Type B pancreatic cell (in vitro differentiated cells): ENCODE measurements at places on chromosomes 16 and 17. TPM values are rescaled to one million over a fixed set of nuclear protein-coding genes. Genes with fewer than 3 reads are reported as not detected.

GRCh38 chr17:41738077-41738800 is 3.8 kb upstream of the HAP1 start:
- H3K4me3 ChIP-seq, result peak overlapping the region; percentile 51
- H3K27ac ChIP-seq, result peak overlapping the region; percentile 69
- no peaks in the 10 kb centered on the region for H3K36me3 ChIP-seq
- peak; percentile 88 for DNase-seq

GRCh38 chr17:35080536-35080935 is 17.0 kb upstream of the RFFL start:
- no peaks in the 10 kb centered on the region for H3K27me3 ChIP-seq
- peaks cover 5% of the 10 kb centered on the region for H3K4me1 ChIP-seq
- no peak overlapping the region for H3K4me3 ChIP-seq
- DNase-seq, result no peak
- H3K36me3 ChIP-seq, result no peaks in the 10 kb centered on the region
- H3K27ac ChIP-seq, result no peak overlapping the region

DNA sequence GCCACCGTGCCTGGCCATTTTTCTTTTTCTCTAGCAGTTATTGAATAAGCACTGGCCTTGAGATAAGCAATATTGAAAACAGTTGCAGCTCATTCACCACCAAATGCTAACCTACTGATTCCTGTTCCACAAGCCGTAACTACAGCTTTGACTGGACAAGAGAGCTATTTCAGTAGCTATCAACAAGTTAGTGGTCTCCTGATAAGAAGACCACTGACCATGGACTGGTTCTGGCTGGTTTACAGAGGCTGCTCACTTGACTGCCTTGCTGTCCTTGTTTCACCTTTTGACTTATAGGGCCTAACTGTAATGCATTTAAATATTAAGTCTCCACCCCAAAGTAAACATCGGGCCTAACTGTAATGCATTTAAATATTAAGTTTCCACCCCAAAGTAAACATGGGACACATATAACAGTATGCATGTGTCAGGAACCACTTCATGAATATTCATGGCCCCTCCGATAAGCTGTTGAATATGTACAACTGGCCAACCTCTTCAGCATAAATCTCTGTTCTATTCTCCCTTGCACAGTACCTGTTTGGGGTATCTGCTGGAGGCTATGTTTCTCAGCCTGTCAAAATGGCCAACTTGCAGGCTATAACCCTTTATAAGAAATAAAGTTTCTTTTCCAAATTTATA is 94.1 kb downstream of the USP32 start:
- no peak for DNase-seq
- H3K4me3 ChIP-seq, result no peak overlapping the region
- no peaks in the 10 kb centered on the region for H3K27me3 ChIP-seq
- H3K4me1 ChIP-seq, result peaks cover 4% of the 10 kb centered on the region
- no peak overlapping the region for H3K27ac ChIP-seq
- peaks cover 4% of the 10 kb centered on the region for H3K36me3 ChIP-seq

GRCh38 chr16:72501739-72502593 is 330.0 kb upstream of the PMFBP1 start:
- peaks cover 4% of the 10 kb centered on the region for H3K36me3 ChIP-seq
- no peak overlapping the region for H3K4me3 ChIP-seq
- peaks cover 6% of the 10 kb centered on the region for H3K4me1 ChIP-seq
- no peaks in the 10 kb centered on the region for H3K27me3 ChIP-seq

DNA sequence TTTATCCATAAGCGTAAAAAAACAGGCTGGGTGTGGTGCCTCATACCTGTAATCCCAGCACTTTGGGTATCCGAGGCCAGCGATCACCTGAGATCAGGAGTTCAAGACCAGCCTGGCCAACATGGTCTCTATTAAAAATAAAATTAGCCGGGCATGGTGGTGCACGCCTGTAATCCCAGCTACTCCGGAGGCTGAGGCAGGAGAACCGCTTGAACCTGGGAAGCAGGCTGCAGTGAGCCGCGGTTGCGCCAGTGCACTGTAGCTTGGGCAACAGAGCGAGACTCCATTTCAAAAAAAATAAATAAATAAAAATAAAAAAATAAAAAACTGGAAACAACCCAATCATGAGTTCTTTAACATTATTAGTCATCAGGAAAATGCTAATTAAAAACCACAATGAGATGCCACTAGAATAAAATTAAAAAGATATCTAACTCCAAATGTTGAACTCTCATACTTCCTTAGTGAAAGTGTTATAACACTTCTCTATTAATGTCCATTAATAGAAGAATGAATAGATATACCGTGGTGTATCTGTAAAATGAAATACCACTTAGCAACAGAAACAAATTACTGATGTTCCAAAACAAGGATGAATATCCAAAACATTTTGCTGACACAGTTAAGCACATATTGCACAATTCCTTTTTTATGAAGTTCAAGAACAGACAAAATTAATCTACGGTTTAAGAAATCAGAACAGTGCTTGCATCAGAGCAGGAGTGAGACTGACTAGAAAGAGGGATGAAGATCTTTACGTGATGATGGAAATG is 13.1 kb downstream of the MPHOSPH6 start:
- H3K27me3 ChIP-seq, result no peaks in the 10 kb centered on the region
- peaks cover 52% of the 10 kb centered on the region for H3K36me3 ChIP-seq
- H3K27ac ChIP-seq, result no peak overlapping the region
- no peaks in the 10 kb centered on the region for H3K4me1 ChIP-seq
- no peak overlapping the region for H3K4me3 ChIP-seq

TAX1BP3 gene
- total RNA-seq, result 91.2 and 138 TPM in 2 replicates

DNA sequence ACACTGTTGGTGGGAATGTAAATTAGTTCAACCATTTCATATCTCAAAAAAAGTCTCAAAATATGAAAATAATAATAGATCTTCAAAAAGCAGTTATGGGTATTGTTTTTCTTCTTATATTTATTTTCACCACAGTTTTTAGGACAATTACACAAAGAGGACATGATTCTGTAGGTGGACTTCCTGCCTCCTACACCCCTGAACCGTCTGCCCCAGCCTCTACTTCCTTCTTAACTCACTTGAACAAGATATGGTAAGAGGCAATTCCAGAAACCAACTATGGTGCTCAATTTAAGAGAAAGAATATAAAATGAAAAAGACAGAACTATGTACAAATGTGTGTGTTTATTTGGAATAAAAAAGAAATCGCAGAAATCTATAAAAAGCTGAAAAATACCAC is 74.1 kb upstream of the MON1B start:
- no peak for DNase-seq
- H3K4me3 ChIP-seq, result no peak overlapping the region
- no peaks in the 10 kb centered on the region for H3K36me3 ChIP-seq
- no peak overlapping the region for H3K27ac ChIP-seq

CWC25 gene
- total RNA-seq, result 17.7 and 19.7 TPM in 2 replicates

GRCh38 chr16:82236415-82236814 is 66.4 kb upstream of the MPHOSPH6 start:
- DNase-seq, result no peak
- H3K27ac ChIP-seq, result no peak overlapping the region
- no peak overlapping the region for H3K4me3 ChIP-seq
- H3K36me3 ChIP-seq, result no peaks in the 10 kb centered on the region
- H3K4me1 ChIP-seq, result no peaks in the 10 kb centered on the region

ZDHHC1 gene
- total RNA-seq, result 10.1 and 11.3 TPM in 2 replicates

DNAH9 gene
- 0.31 and 6.2 TPM in 2 replicates for total RNA-seq

GRCh38 chr17:15169676-15170075 is 95.5 kb downstream of the PMP22 start:
- peaks cover 20% of the 10 kb centered on the region for H3K4me1 ChIP-seq
- no peak overlapping the region for H3K4me3 ChIP-seq
- no peak for DNase-seq
- no peak overlapping the region for H3K27ac ChIP-seq
- peaks cover 3% of the 10 kb centered on the region for H3K36me3 ChIP-seq

GRCh38 chr16:30858829-30859423 is 35.0 kb downstream of the BCL7C start:
- no peak for DNase-seq
- H3K27me3 ChIP-seq, result no peaks in the 10 kb centered on the region
- H3K36me3 ChIP-seq, result peaks cover 8% of the 10 kb centered on the region
- H3K4me1 ChIP-seq, result peaks cover 8% of the 10 kb centered on the region
- no peak overlapping the region for H3K4me3 ChIP-seq

DNA sequence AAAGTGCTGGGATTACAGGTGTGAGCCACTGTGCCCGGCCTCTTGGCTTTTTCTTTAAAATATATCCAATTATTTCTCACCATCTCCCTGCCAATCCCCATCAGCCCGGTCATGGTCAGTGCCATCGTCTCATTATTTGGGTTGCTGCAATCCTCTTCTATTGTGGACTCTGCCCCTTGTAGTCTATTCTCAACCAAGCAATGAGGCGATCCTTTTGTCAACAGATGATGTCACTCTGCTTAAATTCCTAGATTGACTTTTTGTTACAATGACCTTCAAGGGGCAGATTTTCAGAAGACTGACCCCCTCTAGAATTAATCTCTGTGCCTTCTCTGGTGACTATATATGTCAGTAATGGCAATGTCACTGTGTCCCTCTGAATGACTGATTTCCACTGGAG is 384.7 kb downstream of the UTP18 start:
- H3K27me3 ChIP-seq, result peaks cover 51% of the 10 kb centered on the region
- no peak for DNase-seq
- H3K4me1 ChIP-seq, result peaks cover 12% of the 10 kb centered on the region
- H3K36me3 ChIP-seq, result no peaks in the 10 kb centered on the region
- no peak overlapping the region for H3K4me3 ChIP-seq

- H3K4me1 ChIP-seq, result peaks cover 25% of the 10 kb centered on the region
- H3K4me3 ChIP-seq, result no peak overlapping the region
- H3K27me3 ChIP-seq, result peaks cover 11% of the 10 kb centered on the region
These were observed 52.8 kb downstream of the SDK2 start for GRCh38 chr17:73591296-73592078.

USH1G gene
- 0.56 and 1.4 TPM in 2 replicates for total RNA-seq

TNFRSF13B gene
- total RNA-seq, result not detected in 2 replicates

RHBDL1 gene
- total RNA-seq, result 2.2 and 2.7 TPM in 2 replicates

- H3K27ac ChIP-seq, result peak overlapping the region; percentile 90
- H3K36me3 ChIP-seq, result no peaks in the 10 kb centered on the region
- H3K4me3 ChIP-seq, result peak overlapping the region; percentile 89
- H3K4me1 ChIP-seq, result peaks cover 15% of the 10 kb centered on the region
These were observed 924 bp downstream of the ZNF598 start for GRCh38 chr16:2008631-2009163.

DNA sequence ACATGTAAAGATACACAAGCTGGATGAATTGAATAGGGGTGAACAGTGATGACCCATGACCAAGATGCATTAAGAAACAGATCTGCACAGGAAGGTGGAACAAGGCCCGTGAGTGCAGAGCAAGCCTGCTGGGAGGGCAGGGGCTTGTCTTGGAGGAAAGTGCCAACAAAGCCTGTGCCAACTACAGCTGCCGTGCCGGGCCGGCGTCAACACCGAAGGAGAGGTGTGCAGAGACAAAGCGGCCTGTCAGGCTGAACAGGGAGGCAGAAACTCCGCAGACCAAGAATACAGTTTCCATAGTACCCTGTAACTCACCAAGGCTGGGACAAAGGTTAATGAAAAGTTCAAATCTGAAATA is 46.7 kb downstream of the ANKRD11 start:
- no peaks in the 10 kb centered on the region for H3K36me3 ChIP-seq
- H3K27ac ChIP-seq, result peak overlapping the region; percentile 98
- H3K4me1 ChIP-seq, result peaks cover 74% of the 10 kb centered on the region
- peak overlapping the region; percentile 77 for H3K4me3 ChIP-seq

- DNase-seq, result no peak
- no peaks in the 10 kb centered on the region for H3K27me3 ChIP-seq
- H3K4me3 ChIP-seq, result peak overlapping the region; percentile 96
- peaks cover 43% of the 10 kb centered on the region for H3K4me1 ChIP-seq
These were observed 5.3 kb downstream of the KDM6B start for GRCh38 chr17:7839190-7839875.

CNTNAP1 gene
- total RNA-seq, result 1.00 and 17.8 TPM in 2 replicates

DERL2 gene
- total RNA-seq, result 57.3 and 79.4 TPM in 2 replicates

ABI3 gene
- total RNA-seq, result 0.31 TPM in 1 of 2 replicates, not detected in the other

DNA sequence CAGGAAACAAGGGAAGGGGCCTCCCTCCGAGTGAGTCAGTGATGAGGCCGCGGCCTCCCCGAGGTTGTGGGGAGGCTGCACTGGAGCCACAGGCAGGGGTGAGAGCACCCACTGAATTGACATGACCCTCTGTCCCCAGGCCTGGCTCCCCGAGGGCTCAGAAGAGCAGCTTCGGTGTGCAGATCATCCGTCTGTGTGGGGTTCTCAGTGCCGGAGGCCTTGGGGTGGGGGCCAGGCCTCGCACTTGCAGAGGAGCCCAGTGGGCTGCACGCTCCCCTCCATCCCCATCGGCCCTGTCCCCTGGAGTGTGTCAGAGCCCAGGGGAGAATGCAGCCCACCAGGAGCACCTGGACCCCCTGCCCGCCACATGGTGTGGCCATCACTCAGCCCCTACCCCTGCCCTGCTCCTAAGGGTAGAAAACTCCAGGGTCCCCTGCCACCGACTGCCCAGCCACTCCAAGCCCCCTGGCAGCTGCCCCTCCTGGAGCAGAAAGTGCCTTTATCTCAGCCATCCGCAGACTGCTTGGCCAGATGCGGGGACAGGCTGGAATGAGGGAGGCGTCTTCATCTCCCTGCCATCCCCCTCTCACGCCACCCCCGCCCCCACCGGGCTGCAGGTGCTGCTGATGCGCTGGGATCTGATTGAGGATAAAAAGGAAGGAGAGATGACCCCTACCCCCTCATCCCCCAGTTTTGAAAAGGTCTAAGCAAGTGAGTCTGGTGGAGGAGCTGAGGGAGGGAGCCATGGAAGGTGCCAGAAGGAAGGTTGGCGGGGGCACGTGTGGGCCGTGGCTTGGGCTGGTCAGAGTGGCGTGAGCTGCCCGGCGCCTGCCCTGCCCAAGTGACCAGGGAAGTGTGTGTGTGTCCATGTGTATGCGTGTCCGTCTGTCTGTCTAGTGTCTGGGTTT is 358.3 kb downstream of the SEC14L1 start:
- peaks cover 11% of the 10 kb centered on the region for H3K36me3 ChIP-seq
- H3K4me3 ChIP-seq, result no peak overlapping the region
- no peaks in the 10 kb centered on the region for H3K27me3 ChIP-seq
- no peak overlapping the region for H3K27ac ChIP-seq
- DNase-seq, result peak; percentile 65

- no peak overlapping the region for H3K4me3 ChIP-seq
- peak; percentile 43 for DNase-seq
- H3K27me3 ChIP-seq, result no peaks in the 10 kb centered on the region
- peaks cover 11% of the 10 kb centered on the region for H3K4me1 ChIP-seq
- no peaks in the 10 kb centered on the region for H3K36me3 ChIP-seq
These were observed 68.3 kb downstream of the WIPI1 start for GRCh38 chr17:68389041-68389440.

FOXK2 gene
- 59.5 and 75.5 TPM in 2 replicates for total RNA-seq

- H3K36me3 ChIP-seq, result peaks cover 22% of the 10 kb centered on the region
- H3K4me3 ChIP-seq, result no peak overlapping the region
- no peak overlapping the region for H3K27ac ChIP-seq
- peaks cover 21% of the 10 kb centered on the region for H3K4me1 ChIP-seq
- H3K27me3 ChIP-seq, result no peaks in the 10 kb centered on the region
These were observed 24.8 kb downstream of the GINS2 start for GRCh38 chr16:85663891-85664321.

- H3K36me3 ChIP-seq, result no peaks in the 10 kb centered on the region
- H3K27me3 ChIP-seq, result no peaks in the 10 kb centered on the region
- H3K4me3 ChIP-seq, result no peak overlapping the region
- H3K27ac ChIP-seq, result no peak overlapping the region
These were observed 8.3 kb downstream of the NME3 start for GRCh38 chr16:1762879-1763520.

EVPLL gene
- total RNA-seq, result not detected in 2 replicates

CACNG5 gene
- 0.68 TPM in 1 of 2 replicates, not detected in the other for total RNA-seq

- DNase-seq, result no peak
- peaks cover 24% of the 10 kb centered on the region for H3K36me3 ChIP-seq
- H3K27me3 ChIP-seq, result no peaks in the 10 kb centered on the region
- H3K4me3 ChIP-seq, result no peak overlapping the region
- no peak overlapping the region for H3K27ac ChIP-seq
These were observed 7.0 kb upstream of the ZKSCAN2 start for GRCh38 chr16:25264597-25264996.

MYH3 gene
- total RNA-seq, result 2.4 and 11.2 TPM in 2 replicates

EPX gene
- not detected in 2 replicates for total RNA-seq
